ENCODE measurements at places on chromosomes 1 and 21.

DNA sequence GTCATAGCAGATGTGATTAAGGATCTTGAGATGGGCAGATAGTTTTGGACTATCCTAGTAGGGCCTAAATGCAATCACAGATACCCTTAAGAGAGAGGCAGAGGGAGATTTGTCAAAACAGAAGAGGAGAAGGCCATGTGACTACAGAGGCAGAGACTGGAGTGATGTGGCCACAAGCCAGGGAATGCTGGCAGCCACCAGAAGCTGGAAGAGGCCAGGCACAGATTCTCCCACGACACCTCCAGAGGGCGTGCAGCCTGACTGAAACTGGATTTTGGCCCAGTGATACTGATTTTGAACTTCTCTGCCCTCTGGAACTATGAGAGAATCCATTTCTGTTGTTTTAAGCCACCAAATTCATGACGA lies 52.1 kb upstream of the EPS8L3 start:
- DNase-seq, result no peak

DNA sequence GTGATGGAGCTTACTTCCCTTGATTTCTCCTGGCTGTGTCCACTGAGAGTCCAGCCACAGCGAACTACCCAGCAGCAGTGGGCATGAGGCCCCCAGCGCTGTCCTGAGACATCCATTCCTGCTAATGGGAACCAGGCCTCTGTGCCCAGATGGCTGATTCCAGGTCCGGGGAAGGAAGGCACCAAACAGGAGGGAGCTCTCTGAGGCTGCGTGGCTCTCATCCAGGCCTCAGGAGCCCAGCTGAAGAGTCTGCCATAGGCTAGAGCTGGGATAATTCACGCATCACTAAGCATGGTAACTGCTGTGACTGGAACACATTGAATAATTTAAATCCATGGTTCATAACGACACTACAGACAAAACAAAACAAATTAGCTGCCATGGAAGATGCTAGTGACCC lies 24.7 kb upstream of the LRRC47 start:
- no peak for DNase-seq

DNA sequence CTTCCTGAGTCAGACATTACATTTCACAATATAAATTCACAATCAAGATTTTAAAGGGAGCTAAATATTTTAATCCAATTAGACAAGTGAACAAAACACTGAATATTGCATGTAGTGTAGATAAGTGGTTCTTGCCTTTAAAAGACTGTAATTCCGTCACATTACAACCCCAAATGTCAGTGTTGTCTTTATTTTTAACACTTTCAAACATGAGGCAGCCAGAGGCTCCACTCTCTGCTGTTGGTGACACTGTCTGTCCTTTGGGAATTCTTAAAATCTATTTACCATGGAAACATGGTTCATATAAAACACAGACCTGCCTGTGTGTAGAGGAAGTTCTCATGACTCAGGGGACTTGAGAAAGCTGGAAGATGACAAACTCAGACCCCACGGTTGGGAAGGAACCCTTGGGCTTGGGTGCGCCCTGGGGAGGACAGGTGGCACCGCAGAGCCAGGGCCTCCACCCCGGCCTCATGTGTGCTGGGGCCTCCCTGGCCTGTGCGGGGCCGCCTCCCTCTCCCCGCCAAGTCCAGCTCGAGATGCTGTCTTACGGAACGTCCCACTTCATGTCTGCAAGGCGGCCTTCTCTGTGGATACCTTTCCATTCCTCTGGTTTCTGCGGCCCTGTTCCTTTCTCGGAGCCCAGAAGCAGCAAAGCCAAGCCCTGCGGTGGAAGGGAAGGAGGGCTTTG lies 239.0 kb downstream of the SDCCAG8 start:
- no peak for DNase-seq

- no peak for DNase-seq
These were observed 273.3 kb downstream of the OLFM3 start for GRCh38 chr1:101723415-101723814.

DNA sequence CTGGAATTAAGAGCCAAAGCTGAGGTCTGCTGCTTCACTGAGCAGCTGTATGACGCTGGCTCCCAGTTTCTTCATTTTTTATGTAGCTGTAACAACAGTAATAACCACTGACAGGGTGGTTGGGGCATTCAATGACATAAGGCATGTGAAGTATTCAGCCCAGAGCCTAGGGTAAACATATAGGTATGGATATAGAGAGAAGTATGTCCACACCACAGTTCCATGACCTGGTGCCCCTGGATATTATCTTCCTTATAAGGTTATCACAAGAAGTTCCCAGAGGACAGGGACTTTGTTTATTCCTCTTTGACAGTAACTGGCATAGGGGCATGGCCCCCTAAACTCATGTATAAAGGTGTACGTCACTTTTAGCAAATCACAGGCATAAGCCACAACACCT lies 14.7 kb downstream of the RAB42 start:
- no peak for DNase-seq

- no peak for DNase-seq
These were observed 419.5 kb upstream of the DEPDC1 start for GRCh38 chr1:68916221-68916902.

GRCh38 chr1:55127827-55128343 lies 87.3 kb downstream of the USP24 start:
- no peak for DNase-seq

GRCh38 chr1:91018006-91018405 lies 3.8 kb downstream of the ZNF644 start:
- no peak for DNase-seq

DNA sequence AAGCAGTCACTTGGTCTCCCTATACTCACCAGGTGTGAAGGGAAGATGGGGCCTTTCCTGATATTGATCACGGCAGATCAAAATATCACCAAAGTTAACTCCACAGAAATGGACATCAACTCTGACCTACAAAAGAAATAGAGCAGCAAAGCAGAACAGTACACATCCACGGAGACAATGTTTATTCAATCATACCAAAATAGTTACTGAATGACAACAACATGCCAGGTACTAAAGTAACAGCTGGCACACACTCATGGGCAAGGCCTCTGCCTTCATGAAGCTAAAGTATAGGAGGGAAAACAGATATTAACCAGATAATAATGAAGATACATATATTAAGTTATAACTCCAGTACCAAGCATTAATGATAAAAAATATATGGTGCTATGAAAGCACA lies 59.2 kb upstream of the RASAL2 start:
- no peak for DNase-seq

DNA sequence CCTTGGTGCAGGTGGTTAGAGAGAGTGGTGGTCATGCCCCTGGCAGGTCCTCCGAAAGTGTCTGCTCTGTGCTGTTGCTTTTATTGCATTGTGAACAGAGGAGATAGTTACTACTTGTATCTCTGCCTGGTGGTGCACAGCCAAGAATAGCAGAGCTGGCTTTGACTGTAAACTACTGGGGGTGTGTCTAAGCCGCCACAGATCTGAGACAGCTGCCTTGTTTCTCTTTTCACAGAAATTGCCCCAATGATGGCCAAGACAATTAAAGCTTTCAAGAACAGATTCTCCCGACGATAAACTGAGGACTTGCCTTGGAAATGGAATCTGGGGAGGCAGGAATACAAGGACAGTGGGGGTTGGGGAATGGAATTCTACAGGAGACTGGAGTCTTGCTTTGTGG lies 16.0 kb downstream of the ELOA start:
- no peak for DNase-seq

DNA sequence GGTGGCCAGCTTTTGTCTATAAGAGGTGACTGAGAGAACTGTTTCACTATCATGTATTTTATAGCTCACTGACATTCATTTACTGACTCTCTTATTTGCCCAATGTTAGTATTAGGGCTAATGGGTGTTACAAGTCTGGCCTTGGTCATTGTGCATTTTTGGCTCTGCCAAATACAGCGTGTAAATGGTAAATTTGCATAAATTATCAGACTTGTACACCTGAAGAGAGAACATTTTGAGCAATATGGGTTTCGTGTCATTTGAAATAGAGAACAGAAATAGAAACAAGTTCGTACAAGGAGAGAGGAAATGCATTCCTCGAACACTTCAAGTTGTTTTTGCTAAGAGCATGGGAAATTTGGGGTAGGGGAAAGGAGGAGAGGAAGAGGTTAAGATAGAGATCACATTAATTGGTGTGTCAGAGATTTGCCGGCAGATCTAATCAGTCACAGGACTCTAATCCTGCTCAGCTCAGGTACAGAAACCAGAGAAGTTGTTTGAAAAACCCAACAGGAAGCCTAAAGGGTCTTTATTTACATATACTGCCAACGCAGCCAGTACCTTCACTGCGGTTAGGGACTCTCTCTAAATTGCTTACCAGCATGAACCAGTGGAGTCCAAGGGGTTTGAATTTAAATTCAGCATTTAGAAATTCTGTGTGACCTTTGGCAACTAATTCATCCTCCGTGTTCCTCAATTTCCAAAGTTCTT lies 261.5 kb downstream of the GPATCH2 start:
- no peak for DNase-seq

- no peak for DNase-seq
These were observed 365.0 kb downstream of the LTN1 start for GRCh38 chr21:28627691-28628090.

GRCh38 chr1:155479205-155479604 lies 83.4 kb downstream of the ASH1L start:
- DNase-seq, result no peak

GRCh38 chr21:28091466-28091865 lies 901.2 kb downstream of the LTN1 start:
- DNase-seq, result no peak

- no peak for DNase-seq
These were observed 3.1 kb upstream of the YRDC start for GRCh38 chr1:37811027-37811655.

GRCh38 chr21:25501996-25502665 lies 105.2 kb downstream of the MRPL39 start:
- DNase-seq, result no peak

DNA sequence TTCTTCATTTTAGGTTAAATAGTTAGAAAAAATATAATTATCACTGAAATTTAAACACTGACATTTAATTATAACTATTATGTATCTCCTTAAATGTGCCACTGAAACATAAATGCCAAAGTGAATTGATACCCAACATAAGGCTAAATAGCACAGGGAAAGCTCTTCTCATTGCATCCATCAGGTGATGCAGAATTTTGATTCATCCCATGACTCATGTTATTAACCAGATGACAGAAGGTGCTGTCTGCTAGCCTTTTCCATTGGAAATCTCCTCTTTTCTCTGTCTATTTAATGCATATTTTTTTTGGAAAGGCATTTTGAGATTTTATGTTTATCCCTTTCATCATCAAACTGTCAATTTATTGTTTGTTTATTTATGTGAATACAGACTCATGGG lies 136.8 kb downstream of the KCNK2 start:
- no peak for DNase-seq

DNA sequence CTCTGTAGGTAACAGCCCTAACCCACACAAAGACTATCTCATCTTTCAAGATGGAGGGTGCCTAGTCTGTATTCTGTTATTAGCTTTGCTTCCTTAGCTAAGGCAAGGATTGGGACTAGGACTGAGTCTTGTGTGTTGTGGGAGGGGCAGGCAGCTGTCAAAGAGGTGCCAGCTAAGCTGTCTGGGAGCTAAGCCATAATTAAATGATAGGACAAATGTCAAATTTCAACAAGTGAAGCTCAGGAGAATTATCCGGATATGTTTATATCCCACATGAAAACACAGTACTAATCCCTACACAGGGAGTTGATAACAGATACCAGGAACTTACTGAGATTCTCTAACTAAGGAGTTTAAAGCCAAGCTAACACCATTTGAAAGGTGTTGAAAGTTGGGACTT lies 70.5 kb upstream of the NGF start:
- no peak for DNase-seq

DNA sequence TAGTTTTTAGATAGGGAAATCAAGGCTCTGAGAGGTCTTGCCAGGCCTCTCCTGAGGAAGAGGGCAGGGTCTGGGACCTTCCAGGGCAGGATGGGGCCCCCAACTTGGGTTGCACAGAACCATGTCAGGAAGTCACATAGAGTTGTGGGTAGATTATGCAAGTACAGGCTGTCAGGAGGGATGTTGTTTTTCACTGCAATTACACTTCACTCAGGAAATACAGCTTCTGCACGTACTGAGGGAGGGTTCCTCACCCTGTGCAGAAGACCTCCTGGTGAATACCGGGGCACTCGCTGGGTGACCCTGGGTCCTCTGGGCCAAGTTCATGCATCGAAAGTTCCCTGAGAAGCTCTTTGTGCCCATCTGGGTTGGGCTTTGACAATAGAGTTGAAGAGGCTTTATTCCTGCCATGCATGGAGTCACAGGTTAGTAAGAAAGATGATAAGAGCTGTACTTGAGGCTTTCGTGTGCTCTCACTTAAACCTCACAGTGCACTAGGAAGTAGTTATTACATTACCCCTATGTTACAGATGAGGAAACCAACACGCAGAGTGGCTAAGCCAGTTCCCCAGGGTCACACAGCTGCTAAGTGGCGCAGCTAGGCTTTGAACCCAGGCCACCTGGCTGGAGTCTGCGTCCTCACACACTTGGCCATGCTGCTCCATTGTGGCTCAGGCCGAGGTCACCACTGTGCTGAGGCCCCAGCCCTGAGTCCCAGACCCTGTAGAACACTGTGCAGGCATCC lies 16.2 kb upstream of the TNFRSF1B start:
- DNase-seq, result no peak

DNA sequence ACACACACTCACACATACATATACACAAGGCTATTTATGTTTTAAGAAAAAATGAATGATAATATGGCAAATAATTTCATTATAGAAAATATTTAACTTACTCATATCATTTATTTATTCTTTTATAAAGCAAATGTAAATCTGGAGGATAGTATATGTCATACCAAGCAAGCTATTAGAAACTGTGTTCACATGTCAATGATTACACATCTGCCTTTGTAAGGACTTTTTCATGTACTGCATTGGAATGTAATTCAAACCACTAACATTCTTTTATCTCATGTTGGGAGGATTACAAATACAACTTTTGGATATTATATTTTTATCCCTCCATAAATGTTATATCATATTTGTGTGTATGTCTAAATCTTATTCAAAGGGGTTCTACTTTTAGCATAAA lies 1887.4 kb downstream of the NCAM2 start:
- no peak for DNase-seq

- no peak for DNase-seq
These were observed 17.4 kb upstream of the CPLANE2 start for GRCh38 chr1:16254263-16254928.

GRCh38 chr1:166907763-166908162 lies 31.7 kb upstream of the TADA1 start:
- DNase-seq, result no peak

- no peak for DNase-seq
These were observed 6.8 kb downstream of the RGS5 start for GRCh38 chr1:163195728-163196448.

- no peak for DNase-seq
These were observed 2.2 kb upstream of the ARHGAP30 start for GRCh38 chr1:161071886-161072371.

Measured in AG09309 (cell line).